ENCODE measurements at places on chromosomes 16 and 17. TPM values are rescaled to one million over a fixed set of nuclear protein-coding genes. Genes with fewer than 3 reads are reported as not detected.

The KRT40 gene
- total RNA-seq: not detected

The CDK5R1 gene
- total RNA-seq: 0.36 TPM

The NTN3 gene
- 0.18 TPM for total RNA-seq

The OXLD1 gene
- 9.9 TPM for total RNA-seq

The PPL gene
- 0.36 TPM for total RNA-seq

The ARSG gene
- total RNA-seq: 2.9 TPM

The ATXN1L gene
- total RNA-seq: 5.8 TPM

The FA2H gene
- not detected for total RNA-seq

The LITAFD gene
- total RNA-seq: not detected

The ARHGAP23 gene
- 9.3 TPM for total RNA-seq

The TEDC2 gene
- 3.6 TPM for total RNA-seq

The ABCC6 gene
- 0.56 TPM for total RNA-seq

The DNAH3 gene
- not detected for total RNA-seq

The MFAP4 gene
- total RNA-seq: 5.0 TPM

The MYH13 gene
- not detected for total RNA-seq

The CHST6 gene
- under 0.01 TPM for total RNA-seq

The CHD9NB gene
- total RNA-seq: 1.1 TPM

The KRTAP1-1 gene
- 0.83 TPM for total RNA-seq

All from IMR-90 (cell line).